ENCODE measurements at places on chromosomes 7 and 10.

- no peak for DNase-seq
These were observed 97.7 kb downstream of the TAF3 start for GRCh38 chr10:7915923-7916536.

GRCh38 chr10:100519311-100520051 is at the start of gene SEC31B:
TSS of gene SEC31B (minus strand) at chr10:100519861. CDS start at chr10:100516952, 2,909 bp downstream.
- peak; percentile 17 for DNase-seq

GRCh38 chr10:131841661-131842139 is 59.1 kb upstream of the PPP2R2D start:
- DNase-seq: no peak

DNA sequence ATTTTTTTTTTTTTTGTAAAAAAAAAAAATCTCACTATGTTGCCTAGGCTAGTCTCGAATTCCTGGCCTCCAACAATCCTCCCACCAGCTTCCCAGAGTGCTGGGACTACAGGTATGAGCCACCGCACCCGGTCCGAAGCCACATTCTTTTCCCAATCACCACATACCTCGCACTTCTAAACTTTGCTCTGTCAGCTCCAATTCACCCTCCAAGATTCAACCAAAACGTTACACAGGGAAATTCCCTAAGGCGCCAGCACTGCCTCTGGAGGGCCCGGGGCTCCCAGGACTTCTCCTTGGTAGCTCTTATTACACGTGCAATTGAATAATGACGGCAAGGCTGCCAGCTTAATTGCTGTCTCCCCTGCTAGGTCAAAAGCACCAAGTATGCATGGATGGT is 10.3 kb upstream of the DNAAF5 start:
- DNase-seq: no peak

GRCh38 chr7:44162179-44162578 is 21.0 kb upstream of the MYL7 start:
- DNase-seq: no peak

DNA sequence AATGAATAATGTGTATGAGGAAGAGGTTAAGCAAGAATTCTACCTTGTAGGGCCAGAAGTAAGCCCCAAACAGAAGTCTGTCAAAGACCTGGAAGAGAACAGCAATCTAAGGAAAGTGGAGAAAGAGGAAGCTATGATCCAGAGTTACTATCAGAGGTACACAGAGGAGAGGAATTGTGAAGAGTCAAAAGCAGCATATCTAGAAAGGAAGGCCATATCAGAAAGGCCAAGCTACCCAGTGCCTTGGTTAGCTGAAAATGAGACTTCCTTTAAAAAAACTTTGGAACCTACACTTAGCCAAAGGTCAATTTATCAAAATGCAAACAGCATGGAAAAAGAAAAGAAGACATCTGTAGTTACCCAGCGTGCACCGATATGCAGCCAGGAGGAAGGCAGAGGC is 42.7 kb upstream of the GAD2 start:
- DNase-seq: no peak

DNA sequence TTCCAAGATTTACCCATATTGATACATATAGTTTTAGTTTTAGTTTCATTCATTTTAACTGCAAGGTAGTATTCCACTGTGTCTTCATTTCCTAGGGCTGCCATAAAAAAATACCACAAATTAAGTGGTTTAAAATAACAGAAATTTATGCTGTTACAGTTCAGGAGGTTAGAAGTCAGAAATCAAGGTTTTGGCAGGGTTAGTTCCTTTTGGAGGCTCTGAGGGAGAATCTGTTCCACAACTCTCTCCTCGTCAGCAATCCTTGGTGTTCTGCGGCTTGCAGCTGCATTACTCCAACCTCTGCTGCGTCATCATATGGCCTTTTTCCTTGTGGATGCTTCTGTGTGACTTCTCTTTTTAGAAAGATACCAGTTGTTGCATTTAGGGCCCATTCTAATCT is 176.2 kb downstream of the DNAJC1 start:
- DNase-seq: no peak

GRCh38 chr7:40937879-40938278 is 765.0 kb downstream of the INHBA start:
- DNase-seq: no peak

GRCh38 chr7:36161996-36162395 is 8.9 kb downstream of the EEPD1 start:
- no peak for DNase-seq

GRCh38 chr7:3453398-3453797 is 152.3 kb downstream of the SDK1 start:
- DNase-seq: no peak

DNA sequence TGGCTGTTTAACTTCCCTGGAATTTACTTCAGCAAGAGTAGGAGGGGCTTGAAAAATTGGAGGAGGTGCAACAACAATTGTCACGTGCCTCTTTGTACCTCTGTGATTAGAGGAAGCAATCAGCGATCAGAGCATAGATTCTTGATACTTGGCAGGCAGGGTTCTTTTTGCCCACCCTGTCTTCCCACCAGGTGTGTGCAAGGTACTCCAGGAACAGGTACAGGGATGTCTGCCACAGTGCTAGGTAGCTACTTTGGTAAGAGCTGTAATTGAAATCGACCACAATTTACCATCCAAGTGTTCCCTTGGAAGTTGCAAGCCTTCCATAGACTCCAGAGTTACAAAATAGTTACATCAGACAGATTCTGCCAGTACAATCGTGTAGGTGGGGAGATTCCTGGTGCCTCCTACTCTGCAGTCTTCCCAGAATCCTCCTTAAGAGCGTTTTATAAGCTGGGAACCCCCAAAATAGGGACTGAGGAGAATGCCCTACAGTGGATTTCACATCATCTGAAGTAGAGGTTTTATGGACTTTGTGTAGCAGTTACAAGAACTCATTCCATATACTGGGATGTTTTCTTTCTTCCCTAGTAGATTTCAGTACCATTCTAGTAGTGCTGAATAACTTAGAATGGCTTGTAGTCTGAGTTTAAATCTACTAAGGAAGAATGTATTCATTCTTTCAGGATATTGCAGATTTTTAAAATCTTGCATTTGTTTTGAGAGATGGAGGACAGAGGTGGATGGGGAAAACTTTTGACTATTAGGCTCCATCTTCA is 101.9 kb downstream of the EXOC4 start:
- DNase-seq: no peak

- DNase-seq: no peak
These were observed 7.1 kb downstream of the SND1 start for GRCh38 chr7:127658970-127659630.

DNA sequence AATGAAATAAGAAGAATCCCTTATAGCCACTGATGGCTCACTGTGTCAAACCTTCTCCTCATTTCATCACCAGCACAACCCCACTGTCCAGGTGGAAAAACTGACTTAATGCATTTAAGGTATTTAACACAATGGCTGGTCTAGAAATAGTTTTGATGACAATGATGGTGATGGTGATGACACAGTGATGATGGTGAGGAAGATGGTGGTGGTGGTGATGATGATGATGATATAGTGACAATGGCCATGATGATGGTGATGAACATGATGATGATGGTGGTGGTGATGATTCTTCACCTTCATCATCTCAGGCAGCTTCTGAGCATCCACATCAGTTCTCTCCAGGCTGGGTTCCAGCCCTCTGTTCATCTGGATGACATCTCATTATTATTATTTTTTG is 186.6 kb downstream of the TCERG1L start:
- no peak for DNase-seq

GRCh38 chr7:90723866-90724265 is 127.7 kb downstream of the CDK14 start:
- no peak for DNase-seq

DNA sequence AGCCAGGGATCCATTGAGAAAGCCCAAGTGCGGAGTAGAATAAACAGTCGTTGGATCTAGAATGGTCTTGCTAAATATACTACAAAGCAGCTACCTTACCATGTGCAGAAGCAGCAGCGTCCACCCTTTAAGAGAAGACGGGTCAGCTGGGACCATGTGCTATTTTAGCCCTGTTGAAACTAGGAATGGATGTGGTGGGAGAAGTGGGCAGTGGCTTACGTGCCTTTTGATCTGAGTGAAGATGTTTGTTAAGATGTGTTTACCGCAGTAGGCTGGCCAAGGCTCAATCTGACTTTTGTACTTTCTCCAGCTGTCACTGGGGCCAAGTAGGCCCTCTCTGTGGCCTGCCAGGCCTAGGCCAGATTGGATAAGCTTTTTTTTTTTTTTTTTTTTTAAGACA is 9.2 kb downstream of the HABP2 start:
- no peak for DNase-seq

GRCh38 chr10:79399223-79399831 is 46.1 kb downstream of the ZCCHC24 start:
- peak; percentile 79 for DNase-seq

DNA sequence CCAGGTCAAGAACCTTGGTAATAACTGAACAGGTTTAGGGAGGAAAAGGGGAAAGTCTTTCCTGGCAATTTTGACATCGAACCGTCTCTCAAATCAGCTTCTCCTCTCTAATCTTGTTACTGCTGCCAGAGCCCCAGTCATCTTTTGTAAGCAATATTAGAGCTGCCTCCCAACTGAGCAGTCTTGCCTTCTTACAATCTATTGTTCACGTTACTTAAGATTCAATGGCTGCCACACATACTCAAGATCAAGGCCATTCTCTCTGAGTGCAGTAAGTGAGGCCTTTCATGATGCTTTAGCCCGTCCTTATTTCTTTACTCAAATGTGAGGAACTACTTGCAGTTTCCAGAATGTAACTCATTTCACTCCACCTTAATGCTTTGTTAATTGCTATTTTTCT is 12.4 kb downstream of the NET1 start:
- no peak for DNase-seq

DNA sequence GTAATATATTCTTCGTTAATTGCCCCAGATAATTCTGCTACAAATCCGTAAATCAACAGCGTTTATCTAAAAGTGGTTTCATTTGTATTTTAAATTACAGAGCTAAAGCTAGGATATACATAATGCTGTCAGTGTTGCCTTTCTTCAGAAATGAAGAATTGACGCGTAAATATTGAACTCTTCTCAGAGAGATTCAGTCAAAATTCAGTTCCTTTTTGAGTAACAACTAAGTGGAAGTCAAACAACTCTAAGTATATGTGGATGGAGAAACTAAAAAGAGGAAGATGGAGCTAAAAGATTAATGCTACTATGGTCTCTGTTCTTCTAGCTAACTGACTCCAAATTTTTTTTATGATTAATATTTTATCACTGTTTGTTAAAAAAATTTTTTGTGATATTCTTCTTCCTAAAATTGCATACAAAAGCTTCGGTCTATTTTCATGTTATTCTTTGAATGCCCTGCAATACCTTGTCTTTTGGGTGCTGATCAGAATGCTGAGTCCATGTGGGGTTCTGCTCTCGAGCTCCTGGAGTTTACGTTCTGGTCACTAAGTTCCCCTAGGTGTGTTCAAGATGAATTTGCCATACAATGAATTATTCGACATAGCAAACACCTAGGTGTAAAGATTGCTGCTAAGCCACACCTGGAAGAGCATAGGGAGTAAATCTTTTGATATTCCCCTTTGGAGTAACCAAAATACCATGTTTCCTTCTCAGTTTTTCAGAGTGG is 20.7 kb downstream of the MDFIC start:
- no peak for DNase-seq

DNA sequence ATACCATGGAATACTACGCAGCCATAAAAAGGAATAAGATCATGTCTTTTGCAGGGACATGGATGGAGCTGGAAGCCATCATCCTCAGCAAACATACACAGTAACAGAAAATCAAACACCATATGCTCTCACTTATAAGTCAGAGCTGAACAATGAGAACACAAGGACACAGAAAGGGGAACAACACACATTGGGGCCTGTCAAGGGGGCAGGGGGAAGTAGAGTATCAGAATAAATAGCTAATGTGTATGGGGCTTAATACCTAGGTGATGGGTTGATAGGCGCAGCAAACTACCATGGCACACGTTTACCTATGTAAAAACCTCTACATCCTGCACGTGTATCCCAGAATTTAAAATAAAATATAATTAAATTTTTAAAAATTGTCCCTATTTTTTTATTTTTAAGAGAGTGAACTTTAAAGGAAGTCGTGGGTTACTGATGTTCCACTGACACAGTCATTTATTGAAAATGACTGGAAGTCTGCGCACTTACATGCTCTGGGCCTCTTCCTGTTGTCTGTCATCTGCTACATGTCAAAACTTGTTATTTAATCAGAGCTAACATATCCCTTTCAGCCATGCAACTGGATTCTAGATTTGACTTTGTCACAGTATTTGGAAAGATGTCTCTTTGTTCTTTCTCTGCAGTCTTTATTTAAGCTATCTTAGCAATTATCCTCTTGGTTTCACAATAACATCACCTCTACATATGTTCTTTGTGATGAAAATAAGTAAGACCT is 73.7 kb upstream of the ABCB5 start:
- DNase-seq: no peak

DNA sequence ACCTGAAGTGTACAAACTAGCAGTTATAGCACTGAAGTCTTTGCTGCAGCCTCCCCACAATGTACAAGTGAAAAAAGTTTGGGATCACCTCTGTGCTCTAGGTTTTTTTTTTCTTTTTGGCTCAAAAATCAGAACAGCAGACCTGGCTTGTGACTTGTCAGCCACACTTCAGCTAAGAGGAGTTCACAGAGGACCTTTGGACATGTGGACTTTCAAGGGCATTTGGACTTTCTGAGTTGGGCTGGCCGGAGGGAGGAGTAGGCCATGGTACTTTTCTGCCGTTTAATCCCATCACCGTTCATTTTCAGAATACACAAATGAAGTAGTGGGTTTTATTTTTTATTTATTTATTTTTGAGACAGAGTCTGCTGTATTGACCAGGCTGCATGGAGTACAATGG is 21.9 kb upstream of the ACSL5 start:
- DNase-seq: no peak

GRCh38 chr7:113890331-113891030 is 28.3 kb downstream of the PPP1R3A start:
- DNase-seq: no peak

DNA sequence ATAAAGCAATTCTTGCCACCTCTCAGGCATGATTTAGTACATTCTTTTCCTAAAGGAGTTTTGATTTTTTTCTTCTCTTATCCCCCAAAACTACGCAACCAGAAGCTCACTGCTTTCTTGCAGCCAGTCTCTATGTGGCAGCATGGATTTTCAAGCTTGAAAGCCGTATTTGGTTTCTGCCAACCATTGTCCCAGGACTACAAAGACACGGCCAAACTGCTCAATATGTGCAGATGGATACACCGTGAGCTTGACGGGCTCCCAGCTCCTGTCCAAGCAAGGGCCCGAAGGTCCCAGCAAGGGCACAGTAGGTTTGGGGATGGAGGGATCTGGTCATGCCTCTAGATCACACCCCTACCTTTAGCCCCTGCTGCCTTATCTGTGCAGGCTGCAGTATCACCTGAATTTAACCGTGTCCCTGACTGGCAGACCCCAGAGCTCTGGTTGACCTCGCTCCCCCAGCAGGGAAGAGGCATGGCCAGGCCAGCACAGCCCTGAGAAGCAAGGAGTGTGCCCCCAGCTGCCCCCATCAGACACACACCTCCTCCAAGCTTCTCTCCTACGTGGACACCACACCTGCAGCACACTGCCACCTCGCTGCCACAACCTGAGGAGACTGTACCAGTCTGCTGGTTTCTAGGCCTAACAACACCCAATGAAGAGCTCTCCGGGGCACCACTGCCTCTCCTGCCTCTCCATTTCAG is 86.8 kb downstream of the COBL start:
- no peak for DNase-seq

GRCh38 chr7:92622685-92623084 is 32.5 kb upstream of the FAM133B start:
- no peak for DNase-seq
